ENCODE measurements at places on chromosomes 11 and 22.

DNA sequence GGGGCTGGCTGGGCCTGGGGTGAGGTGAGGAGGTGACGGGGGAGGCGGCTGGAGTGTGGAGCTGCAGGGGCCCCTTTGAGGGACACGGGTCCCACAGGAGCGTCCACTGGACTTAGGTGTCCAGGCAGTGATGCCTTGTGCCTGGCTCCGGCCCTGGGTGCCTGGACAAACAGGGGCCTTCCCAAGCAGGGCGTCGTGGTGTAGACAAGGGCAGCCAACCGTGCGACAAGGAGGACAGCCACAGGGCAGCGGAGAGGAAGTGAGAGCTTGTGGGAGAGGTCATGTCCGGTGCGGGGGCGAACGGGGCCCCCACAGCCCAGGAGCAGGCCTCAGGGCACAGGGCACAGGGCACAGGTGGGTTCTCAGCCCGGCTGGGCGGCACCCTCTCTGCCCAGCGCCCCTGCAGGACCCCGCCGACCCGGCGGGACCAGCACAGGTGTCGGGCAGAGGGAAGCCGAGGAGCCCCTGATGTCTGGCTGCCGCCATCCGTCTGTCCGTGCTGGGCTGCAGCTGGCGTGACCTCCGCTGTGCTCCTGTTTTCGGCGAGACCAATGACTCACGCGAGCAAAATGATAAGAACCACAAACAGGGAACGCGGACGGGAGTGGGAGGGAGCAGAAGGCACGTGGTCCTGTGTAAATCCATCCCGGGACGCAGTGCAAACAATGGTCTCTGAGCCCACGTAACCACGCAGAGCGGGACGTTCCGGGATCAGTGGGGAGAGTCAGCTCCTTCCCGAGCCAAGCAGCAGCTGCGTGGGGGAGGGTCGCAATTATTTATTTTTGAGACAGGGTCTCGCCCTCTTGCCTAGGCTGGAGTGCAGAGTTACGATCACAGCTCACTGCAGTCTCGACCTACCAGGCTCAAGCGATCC, 49.1 kb upstream of the A4GALT start:
- DNase-seq = no peak

DNA sequence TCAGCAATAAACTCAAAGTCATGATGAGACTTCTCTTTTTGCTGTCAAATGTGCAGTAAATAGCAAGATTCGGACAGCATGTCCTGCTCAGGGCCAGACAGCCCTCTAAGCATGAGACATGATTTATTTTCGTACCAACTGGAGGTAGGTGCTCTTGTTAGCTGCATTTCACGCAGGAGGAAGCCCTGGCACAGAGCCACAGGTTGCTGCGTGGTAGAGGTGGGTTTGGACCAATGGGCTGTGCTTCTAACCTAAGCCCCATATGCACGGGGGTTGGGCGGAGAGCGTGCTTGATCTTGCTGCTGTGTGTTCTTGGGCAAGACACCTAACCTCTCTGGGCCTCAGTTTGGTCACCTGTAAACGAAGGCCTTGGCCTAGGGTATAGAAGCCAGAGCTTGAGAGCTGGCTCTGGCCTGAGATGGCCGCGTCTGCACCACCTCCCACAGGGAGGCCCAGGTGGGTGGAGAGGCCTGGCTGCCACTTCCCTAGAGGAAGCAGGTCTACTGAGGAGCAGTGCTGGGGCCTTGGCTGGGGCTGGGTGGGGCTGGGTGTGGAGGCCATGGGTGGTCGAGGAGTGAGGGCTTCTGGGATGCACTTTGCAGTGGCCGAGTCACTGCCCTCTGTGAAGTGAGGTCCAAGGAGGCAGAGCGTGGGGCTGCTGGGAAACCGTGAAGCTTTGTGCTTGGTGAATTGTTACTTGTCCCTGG, 38.5 kb upstream of the GRAMD4 start:
- no peak for DNase-seq

DNA sequence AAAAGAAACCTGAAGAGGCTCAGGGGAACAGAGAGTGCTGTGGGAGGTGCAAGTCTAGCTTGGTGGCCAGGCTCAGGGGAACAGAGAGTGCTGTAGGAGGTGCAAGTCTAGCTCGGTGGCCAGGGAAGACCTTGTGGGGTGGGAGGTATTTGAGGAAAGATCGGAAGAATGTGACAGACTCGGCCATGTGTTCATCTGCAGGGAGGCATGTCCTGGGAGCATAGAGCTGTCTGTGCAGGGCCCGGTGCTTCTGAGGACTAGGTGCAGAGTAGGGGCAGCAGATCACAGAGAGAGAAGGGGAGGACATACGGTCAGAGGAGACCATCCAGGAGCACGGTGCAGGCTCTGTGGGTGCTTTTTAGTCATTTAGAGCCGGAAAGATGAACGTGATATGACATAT, 10.8 kb downstream of the IFITM10 start:
- no peak for DNase-seq

GRCh38 chr22:44248926-44249325, 63.8 kb downstream of the SHISAL1 start:
- DNase-seq = no peak

DNA sequence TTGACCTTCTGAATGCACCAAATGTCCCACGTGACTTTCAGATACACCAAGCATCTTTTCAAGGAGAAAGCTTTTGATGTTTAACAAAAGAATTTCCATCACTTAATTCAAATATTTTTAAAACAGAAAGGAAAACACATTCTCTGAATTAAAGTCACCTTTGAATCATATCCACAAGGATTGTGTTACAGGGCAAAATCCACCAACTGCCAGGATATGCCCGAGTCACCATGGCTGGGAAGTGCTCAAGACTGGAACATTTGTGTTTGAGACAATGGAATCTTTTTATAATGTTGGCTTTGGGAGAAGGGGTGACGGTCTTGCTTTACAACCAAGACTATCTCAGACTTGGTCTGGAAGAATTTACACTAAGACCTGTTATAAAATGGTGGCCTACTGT, 40.8 kb downstream of the BID start:
- no peak for DNase-seq

DNA sequence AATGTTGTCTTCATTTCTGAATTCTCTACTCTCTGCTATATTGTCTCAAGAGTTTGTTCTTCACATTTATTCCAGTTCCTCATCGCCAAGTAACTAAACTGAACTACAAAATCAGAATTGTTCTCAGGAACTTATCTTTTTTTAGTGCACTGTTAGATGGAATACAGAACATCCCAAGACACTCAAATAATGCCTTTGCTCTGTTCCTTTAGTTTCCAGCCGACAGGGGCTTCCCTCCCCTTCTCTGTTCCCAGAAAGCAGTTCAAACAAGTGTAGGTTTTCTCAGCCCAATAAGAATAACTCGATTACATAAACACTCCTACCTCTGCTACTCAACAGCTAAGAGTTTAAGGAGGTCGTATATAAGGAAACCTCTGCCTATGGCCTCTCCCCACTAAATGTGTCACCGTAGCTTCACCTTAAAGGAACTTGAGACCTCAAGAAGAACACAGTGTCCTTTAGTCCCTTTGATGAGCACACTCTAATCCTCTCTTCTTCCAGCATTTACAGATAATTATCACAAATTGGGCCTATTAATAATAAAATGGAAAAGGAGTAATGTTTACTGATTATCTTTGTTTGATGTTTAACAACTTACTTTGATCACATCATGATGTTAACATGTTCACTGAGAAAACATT, 6.9 kb downstream of the POU2AF3 start:
- no peak for DNase-seq

DNA sequence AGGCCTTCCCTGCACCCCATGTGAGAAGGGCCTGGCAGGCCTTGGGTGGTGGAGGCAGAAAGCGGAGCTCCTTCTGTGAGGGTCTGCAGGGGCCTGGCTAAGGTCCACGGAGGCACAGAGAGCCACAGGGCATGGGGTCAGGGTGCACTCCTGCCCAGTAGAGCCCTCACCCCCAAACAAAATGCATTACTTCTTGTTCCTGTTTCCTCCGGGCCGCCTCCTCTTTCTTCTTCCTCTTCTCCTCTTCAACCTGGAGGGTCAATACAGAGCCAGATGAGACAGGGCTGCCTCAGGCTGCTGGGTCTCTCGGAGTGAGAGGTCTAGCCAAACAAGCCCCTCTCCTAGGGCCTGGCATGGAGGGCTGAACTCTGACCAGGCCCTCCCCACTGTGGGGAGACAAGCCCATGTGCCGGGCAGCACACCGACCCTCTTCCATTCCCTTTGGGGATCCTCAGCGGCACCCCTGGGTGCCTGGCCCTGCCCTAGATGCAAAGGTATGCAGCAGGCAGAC, 10.3 kb upstream of the NAP1L4 start:
- DNase-seq = no peak

GRCh38 chr22:19867617-19868016, 12.9 kb upstream of the GNB1L start:
- DNase-seq = no peak

- DNase-seq = no peak
Measured at GRCh38 chr22:23233752-23234408, 53.6 kb downstream of the BCR start.

GRCh38 chr11:122269824-122270223, 153.8 kb upstream of the BLID start:
- no peak for DNase-seq

- DNase-seq = no peak
Measured at GRCh38 chr11:99260696-99261095, 239.9 kb downstream of the CNTN5 start.

- DNase-seq = no peak
Measured at GRCh38 chr11:3609416-3610265, 32.2 kb downstream of the ART5 start.

- DNase-seq = peak; percentile 67
Measured at GRCh38 chr11:69642913-69643632, 2.1 kb downstream of the CCND1 start.

GRCh38 chr22:23774114-23774921, 1.7 kb downstream of the MMP11 start:
- DNase-seq = no peak

DNA sequence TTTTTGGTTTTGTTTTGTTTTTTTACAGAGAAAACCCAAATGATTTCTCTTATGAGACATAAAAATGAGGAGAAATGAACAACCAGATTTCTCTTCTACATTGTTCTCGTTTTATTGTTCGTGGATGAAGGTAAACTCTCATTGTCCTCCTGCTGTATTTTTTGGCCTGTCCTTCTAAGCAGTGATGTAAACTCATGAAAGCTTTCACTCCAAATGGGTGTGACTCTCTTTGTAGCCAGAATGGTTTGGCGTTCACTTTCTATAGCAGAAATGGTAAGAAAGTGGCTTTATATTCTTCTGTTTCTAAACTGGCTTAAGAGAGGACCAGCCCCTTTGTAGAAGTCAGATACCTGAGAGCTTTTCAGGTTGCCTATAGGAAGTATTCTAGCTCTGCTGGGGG, 15.5 kb upstream of the BMAL1 start:
- DNase-seq = no peak

DNA sequence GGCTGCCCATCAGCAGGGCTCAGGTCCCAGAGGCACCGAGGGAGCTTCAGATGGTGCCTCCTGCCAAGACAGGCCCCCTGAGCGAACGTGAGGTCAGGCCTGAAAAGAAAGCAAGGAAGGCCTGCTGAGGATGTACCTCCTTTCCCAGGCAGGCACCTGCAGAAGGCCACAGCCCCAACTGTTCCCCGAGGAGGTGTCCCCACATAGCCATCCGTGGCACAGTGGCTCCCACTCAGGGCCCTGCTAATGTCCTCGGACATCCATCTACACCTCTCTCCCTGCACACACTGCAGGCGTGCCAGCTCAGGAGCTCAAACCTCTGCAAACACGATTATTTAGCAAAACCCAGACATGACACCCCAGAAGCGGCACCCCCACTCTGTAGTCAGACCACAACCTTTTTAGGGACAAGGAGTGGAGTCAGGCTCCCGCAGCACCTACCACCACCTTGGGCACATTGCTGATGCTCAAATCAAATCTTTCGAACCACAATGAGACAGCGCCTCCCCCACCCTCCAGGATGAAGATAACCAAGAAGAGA, 36.9 kb downstream of the SHANK2 start:
- DNase-seq = no peak

- no peak for DNase-seq
Measured at GRCh38 chr11:128888034-128888985, 2.8 kb upstream of the KCNJ5 start.

- no peak for DNase-seq
Measured at GRCh38 chr11:45332276-45332934, 46.3 kb upstream of the SYT13 start.

DNA sequence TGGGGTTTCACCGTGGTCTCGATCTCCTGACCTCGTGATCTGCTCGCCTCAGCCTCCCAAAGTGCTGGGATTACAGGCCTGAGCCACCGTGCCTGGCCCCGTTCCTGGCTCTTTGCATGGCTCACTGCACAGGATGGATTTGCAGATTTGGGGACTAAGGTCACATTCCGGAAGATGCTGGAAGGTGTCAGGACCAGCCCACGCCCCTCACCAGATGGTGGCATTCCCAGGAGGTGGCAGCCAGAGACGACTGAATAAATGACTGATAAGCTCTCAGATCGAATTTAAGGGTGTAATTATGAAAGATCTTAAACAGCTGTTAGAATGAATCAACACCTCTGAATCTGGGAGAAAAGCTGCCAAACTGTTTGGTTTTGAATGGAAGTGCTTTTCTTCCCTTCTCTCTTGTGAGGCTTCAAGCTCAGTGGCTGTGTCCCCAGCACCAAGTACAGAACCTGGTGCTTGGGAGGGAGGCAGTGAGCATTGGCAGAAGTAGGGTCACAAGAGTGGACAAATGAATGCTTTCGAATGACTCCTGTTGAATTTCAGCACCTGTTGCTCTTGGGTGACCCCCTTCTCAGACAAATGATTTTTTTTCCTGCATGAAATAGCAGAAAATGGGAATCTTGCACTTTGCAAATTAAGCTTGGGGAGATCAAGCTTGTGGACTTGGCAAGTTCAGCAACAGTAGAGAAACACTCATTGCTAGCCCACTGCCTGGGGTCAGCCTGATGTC, 69.6 kb downstream of the KIAA1671 start:
- DNase-seq = no peak

DNA sequence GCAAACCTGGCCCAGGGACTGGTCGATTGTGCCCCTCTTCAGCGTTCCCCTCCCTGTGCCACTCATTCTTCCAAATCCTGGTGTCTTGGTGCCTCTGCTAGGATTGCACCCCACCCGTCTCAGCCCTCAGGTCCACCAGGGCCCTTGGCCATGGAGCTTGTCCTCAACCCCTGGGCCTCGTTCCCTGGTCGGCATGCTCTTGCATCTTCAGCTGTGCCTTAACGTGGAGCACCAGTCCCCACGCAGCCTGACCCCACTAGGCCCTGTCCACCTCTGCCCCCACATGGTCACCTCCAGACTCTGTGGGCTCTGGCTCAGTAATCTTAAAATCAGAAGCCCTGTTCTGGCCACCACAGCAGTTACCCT, 61.1 kb downstream of the OSBP2 start:
- no peak for DNase-seq

DNA sequence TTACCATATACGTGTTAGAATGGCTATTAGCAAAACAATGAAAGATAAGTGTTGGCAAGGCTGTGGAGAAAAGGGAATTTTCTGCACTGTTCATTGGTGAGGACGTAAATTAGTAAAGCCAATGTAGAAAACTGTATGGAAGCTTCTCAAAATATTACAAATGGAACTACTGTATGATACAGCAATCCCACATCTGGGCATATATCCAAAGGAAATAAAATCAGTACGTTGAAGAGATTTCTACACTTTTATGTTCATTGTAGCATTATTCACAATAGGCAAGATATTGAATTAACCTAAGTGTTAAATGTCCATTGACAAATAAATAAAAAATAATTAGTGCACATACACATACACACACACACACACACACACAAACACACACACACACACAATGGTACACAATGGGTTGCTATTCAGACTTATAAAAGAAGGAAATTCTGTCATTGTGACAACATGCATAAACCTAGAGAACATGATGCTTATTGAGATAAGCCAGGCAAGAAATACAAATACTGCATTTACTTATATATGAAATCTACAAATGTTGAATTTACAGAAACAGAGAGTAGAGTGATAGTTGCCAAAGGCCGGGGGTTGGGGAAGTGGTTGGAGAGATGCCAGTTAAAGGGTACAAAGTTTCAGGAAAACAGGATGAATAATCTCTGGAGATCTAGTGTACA, 565.8 kb upstream of the LRRC4C start:
- no peak for DNase-seq

Data from activated CD8-positive, alpha-beta memory T cell treated with anti-CD3 and anti-CD28 coated beads for 1 hour (primary cell).